ENCODE measurements at places on chromosomes 13 and 19. TPM values are rescaled to one million over a fixed set of nuclear protein-coding genes. Genes with fewer than 3 reads are reported as not detected.

GRCh38 chr13:44024846-44025195 is 145.1 kb downstream of the LACC1 start:
- DNase-seq = no peak

DNA sequence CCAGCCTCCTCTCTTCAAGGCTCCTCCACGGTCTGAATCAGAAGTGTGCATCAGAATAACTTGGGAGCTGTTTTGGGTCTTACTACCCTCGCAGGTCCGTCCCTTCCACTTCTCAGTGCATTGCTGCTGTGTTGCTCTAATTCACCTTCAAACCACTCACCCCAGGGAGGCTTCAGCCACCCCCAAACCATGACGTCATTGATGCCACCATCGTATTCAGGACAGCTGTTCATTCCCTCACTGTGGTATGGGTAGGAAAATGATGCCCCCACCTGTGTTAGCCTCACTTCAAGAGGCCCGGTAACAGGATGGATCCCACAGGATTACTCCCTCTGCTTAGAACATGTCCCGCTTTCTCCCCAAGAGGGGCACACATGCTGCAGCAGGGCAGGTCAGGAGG is 1005.7 kb downstream of the UQCRFS1 start:
- DNase-seq = no peak

DNA sequence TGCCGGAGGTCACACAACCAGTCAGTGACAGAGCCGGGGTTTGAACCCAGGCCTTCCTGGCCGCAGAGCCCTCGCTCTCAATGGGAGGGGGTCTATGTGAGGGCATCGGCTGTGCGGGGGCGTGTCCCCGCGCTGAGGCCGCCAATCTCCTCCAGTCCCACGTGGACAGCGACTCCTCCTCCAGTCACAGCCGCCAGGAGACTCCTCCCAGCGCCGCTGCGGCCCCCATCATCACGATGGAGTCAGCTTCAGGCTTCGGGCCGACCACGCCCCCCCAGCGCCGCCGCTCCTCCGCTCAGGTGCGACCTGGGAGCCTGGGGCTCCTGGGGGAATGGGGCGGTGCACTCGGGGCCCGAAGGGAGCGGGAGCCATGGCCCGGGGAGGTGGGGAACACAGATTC is 6.0 kb downstream of the SPRED3 start:
- DNase-seq = no peak

Gene KASH5
- not detected for total RNA-seq

Gene PEX11G
- total RNA-seq = 6.2 TPM

GRCh38 chr13:100245104-100245503 is 156.2 kb downstream of the PCCA start:
- DNase-seq = no peak

GRCh38 chr13:39362652-39363381 is 240.2 kb downstream of the LHFPL6 start:
- no peak for DNase-seq

DNA sequence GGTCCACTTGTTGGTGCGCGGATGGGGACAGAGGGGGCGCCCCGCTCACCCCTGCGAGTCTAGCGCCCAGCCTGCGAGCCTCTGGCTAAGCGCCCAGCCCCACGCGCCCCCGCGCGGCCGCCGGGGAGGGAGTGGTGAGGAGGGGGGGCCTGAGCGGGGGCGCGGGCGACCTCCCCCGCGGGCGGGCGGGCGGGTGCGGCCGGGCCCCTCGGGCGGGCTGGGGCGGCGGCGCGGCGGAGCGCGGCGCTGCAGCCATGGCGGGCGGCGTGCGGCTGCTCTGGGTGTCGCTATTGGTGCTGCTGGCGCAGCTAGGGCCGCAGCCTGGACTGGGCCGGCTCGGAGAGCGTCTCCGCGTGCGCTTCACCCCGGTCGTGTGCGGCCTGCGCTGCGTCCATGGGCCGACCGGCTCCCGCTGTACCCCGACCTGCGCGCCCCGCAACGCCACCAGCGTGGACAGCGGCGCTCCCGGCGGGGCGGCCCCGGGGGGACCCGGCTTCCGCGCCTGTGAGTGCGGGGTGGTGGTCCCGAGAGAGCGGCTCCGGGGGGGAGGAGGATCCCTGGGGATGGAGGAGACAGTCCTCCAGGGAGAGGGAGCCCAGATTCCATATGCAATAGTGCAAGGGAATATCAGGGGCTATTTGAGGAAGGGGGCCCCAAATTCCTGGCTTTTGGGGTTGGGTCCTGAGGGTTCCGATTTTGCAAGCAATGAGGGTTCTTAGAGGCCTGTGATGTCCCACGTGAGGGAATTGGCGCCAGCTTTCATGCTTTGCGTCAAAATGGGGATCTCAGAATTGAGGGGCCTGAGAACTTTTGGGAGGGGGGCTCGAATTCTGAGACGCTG is at the start of gene LTBP4:
Gene LTBP4, plus strand, starts transcription at position 236 of the 841 bp plus-strand sequence. Its CDS starts 19 bp downstream, at position 255.
- no peak for DNase-seq

Measured in epithelial cell of proximal tubule (primary cell).